ENCODE measurements at places on chromosomes 4 and X.

DNA sequence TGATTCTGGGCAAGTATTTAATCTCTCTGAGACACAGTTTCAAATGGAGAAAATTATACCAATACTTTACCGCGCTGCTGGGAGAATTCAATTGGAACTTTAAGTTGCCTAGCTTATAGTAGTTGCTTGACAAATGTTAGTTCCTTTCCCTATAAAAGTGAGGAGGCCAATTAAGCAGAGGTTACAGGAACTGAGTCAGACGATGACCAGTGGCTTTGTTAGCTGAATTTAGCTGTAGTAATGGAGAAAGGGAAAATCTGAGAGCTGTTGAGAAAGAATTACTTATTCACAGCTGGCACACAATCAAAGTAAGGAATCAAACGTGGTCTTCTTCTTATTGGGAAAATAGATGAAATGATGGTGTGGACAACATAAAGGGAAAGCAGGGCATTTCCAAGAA lies 29.6 kb downstream of the SMARCA1 start:
- DNase-seq = no peak

GRCh38 chr4:83019794-83020494 lies 9.3 kb upstream of the LIN54 start:
- DNase-seq = no peak

- DNase-seq = no peak
These were observed 35.9 kb downstream of the ETDC start for GRCh38 chrX:135345107-135345589.

- DNase-seq = no peak
These were observed 120.3 kb downstream of the RASL11B start for GRCh38 chr4:52982255-52982945.

- DNase-seq = no peak
These were observed 174.4 kb upstream of the TBC1D9 start for GRCh38 chr4:140930557-140930956.

DNA sequence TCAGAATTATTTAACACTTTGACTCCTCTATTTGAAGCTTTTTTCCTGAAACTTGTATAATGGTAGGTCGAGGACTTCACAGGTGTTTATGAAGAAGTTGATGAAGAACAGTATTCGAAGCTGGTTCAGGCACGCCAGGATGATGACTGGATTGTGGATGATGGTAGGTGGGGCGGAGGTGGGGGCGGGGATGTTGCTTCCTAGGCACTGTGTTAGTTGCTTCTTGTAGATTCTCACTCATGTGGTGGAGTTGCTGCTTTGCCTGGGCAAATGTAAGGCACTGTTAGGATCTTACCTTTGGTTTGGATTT lies 9.4 kb downstream of the POLA1 start:
- no peak for DNase-seq

Data from GM19239 (cell line).